Sigmoid colon (tissue), 7 donors: ENCODE measurements at places on chromosomes 4 and X.

- DNase-seq: no peak
Observed at GRCh38 chr4:122709236-122709635, 23.3 kb upstream of the BBS12 start.

GRCh38 chr4:6918338-6918737 lies 8.7 kb downstream of the TBC1D14 start:
- peak; percentile 54 for DNase-seq

DNA sequence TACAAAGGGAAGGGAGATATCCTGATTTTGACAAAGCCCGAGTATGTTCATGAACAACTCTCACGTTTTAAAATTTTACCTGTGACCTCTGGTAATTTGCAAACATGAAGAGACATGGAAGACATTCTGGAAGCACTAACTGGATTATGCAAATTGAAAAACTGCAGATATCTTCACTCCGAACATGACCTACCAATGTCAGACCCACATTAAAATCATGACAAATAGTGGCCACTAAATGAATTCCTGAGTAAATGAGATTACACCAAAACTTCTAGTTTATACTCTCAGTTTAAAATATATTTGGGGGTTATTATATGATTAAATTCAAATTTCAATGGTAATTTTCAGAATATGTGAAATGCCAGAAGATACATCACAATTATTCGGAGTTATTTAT lies 19.9 kb upstream of the CBR4 start:
- no peak for DNase-seq

- DNase-seq: no peak
Observed at GRCh38 chr4:169707958-169708643, 49.6 kb downstream of the HPF1 start.

DNA sequence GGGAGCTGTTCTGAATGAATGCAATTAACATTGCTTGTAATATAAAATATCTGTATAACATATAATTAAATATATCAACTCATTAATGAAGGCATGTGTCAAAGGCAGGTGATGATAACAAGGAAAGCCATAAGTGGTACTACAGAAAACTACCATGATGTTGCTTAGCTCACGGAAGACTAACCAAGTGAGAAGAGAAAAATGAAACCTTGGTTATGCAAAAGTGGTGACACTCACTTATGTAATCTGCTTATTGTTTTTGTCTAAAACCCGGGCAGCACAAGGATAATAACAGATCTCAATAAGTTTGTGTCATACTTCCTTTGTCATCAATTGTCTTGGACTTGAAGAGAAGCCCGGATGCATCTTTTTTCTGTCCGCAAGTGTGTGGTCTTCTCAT lies 156.4 kb downstream of the HS6ST2 start:
- DNase-seq: no peak

DNA sequence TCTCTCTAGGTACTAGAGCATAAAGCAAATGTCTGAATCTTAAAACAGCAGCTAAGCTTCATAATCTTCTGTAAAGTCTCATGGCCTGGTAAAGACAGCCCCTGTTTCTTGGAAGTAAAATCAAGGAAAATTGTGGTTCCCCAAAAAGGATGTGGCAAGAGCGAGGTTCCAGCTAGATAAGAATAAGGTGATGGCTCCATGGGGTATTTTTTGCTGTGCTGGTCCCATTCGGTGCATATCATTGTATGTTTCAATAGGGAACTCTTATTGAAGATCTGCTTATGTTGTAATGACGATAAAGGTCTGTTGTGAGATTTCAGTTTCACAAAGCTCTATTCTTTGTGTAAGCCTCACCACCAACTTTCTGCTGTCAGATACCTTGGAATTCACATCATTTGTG lies 316.9 kb upstream of the NOCT start:
- DNase-seq: no peak

- no peak for DNase-seq
Observed at GRCh38 chr4:16122308-16122711, 38.5 kb upstream of the PROM1 start.

GRCh38 chr4:3784454-3785291 lies 18.5 kb downstream of the ADRA2C start:
- no peak for DNase-seq

- no peak for DNase-seq
Observed at GRCh38 chr4:155371432-155372043, 5.2 kb downstream of the MAP9 start.

DNA sequence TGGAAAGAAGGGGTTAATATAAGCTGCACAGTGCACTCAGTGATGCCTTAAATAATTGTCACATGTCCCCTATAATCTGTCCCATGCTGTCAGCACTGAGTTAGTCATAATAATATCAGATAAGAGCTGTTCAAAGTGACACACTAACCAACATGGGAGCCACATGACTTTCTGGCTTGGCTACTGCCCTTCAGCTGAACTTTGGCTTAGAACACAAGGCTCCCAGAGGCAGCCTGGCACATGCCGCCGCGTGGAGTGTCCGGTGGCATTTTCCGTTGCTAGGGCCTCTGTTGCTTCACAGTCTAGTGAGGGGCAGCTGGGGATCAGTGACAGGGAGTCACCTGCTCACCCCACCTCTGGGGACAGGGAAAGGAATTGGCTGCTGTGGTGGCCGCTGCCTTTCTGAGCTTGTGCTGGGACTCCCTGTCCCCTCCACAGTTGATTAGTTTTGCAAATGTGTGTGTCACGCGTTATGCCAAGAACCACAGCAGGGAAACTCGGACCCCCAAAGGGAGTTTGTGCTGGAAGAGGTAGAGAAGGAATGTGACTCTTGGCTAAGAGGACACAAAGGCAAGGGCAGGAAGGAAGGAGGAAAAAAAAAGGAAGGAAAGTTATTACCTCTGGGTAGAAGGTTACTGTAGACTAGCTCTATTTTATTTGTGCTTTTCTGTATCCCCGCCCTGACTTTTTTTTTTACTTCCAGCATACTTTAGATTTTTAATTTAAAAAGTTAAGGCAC lies 41.1 kb upstream of the PPARGC1A start:
- DNase-seq: peak; percentile 64

DNA sequence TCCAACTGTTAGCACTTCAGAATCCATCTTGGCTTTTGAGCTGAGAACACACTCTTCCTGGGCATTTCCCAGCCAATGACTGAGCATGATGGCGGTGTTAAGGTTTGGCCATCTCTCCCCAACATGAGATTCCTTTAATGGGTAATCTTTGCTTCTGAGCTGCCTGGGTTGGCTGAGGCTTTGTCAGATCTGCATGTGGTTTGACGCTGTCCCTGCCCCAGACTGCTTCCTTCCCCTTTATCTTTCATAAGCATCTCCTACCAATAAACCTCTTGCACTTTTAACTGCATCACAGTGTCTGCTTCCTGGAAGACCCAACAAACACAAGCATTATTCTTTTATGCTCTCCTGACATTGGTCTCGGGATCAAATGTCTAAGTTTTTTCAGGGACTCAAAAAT lies 31.5 kb upstream of the DIPK2B start:
- no peak for DNase-seq

DNA sequence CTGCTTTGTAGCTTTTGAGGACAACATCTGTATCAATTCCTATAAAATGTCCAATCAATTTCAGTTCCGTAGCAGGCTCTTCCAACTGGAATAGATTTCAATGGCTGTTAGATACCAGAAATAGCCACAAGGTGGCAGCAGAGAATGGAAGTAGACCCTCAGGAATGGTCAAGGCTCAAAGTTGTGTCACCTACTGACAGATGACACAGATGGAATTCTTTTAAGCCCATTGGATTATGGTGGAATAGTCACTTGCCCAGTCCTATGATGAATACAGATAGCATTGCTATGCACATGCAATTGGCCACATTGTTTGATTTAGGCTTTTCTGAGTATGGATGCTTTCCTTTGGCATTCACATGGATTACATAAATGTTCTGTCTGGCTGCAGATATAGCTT lies 130.4 kb upstream of the RADX start:
- DNase-seq: no peak

DNA sequence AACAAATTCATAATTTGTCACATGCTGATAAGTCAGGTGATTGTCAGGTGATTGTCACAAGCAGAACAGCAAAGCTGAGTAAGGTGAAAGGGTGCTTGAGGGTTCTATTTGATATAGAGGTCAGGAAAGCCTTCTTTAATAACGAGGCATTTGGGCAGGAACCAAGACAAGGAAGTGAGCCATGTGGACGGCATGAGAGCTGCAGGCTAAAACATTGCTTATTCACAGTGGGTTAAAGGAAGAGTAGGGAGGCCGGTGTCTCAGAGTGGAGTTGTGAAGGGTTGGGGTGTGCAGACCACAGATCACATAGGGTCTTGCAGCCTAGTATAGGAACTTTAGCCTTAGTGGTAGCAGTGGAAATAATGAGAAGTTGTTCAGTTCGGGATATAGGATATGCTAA lies 31.3 kb upstream of the CYP2U1 start:
- no peak for DNase-seq

- no peak for DNase-seq
Observed at GRCh38 chr4:74206088-74206825, 48.3 kb downstream of the MTHFD2L start.

- DNase-seq: no peak
Observed at GRCh38 chrX:53190363-53190960, 34.5 kb downstream of the KDM5C start.

DNA sequence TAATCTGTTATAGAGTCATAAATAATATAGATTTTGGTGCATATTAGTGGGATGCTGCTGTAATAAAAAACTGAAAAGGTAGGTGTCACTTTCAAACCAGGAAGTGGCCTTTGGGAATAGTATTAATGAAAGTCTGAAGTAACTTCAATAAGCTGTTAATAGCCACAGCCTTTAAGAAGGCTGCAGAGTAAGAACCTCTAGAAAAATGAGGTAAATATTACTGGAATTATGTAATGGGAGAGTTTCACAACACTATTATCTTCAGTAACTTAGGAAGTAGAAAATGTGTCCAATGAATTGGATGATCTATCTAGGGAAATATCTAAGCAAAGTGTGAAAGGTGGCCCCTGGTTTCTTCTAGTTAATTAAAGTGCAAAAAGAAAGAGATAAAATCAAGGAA lies 104.7 kb downstream of the NCAPG start:
- DNase-seq: no peak

DNA sequence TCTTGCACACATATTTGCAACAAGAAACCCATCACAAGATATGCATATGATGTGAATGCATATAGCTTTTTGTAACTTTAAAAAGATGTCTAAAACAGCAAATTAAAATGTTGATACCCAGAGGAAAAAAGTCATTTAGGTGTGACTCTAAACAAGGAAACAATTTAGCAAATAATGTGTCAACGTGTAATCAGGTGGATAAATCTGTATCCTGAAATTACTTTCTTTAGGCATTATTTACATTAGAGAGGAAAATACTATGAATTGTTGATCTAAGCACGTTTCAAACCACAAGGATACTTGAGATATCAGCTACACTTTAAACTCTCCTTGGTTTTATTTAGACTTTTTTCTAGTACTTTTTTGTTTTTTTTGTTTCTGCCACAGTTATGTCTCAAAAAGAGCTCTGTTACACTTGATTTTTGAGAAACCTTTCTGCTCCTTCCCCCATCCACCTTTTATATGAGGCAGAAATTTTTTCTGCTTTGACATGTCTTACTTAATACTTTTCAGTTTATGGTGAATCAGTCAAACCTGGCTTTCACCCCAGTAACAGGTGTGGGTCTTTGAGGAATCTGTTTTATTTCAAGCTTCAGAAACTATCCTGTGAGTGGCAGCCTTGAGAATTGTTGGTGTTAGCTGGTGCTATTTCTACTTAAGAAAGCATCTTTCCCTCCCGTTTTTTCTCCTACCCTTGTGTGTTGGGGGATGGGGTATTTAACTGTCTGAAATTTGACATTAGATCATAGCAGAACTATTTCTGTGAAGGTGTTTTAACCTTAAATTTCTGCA lies 1.9 kb downstream of the NPNT start:
- DNase-seq: no peak

- DNase-seq: no peak
Observed at GRCh38 chr4:32562010-32562409, 1841.8 kb downstream of the PCDH7 start.

DNA sequence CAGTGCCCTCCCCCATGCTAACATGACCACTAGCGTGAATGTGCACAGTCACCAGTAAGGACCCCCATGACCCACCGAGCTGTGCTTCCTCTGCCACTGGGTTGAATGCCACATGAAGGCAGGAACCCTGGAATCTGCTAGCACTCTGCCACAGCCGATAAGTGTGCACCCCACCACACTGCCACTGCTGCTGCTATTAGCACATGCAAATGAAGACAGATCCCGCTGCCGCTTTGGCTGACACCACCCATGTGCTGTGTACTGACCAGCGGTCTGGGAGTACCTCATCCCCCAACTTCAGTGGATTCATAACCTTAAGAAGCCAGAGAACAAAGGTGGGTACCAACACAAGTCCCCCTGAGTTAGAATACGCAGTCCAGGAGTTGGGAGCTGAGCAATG lies 200.9 kb upstream of the ARHGEF9 start:
- no peak for DNase-seq

DNA sequence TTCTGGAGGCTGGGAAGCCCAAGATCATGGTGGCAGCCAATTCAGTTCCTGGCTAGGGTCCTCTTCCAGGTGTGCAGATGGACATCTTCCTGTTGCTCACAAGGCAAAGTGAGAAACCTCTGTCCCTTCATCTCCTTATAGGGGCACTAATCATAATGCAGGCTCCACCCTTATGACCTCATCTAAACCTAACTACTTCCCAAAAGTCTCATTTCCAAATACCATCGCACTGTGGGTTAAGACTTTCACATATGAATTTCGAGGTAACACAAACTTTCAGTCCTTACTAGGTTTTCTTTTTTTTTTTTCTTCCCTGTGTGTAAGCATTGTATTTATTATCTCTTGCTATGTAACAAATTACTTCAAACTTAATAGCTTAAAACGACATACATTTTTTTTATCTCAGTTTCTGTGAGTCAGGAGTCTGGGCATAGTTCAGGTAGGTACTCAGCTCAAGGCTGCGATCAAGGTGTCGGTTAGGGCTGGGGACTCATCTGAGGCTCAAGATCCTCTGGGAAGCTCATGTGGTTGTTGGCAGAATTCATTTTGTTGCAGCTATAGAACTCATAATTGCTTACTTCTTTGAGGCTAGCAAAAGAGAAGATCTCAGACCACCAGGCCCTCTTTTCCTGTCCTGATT lies 204.7 kb upstream of the STK26 start:
- DNase-seq: no peak

- DNase-seq: no peak
Observed at GRCh38 chr4:105462576-105462975, 11.3 kb downstream of the PPA2 start.

GRCh38 chrX:42102586-42103282 lies 179.4 kb upstream of the CASK start:
- DNase-seq: no peak

DNA sequence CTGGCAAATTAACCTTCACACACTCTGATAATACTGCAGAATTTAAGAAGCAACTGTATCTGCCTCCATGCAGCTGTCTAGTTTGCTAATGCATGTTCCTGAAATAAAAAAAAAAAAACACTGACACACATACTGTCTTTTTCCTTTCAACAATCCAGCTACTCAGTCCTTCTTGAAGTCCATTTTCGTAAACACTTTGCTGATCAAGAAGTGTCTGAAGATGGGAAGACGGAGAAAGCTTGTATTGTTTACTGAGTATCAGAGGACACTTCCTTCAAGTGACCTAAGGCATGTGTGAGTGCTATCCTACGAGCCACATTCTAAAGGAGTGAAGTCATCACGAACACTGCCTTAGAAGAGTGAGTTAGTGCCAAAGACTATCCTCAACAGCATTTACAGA lies 82.6 kb downstream of the LUZP4 start:
- no peak for DNase-seq
